ENCODE measurements at places on chromosomes 16 and 17.

- DNase-seq, result no peak
Measured at GRCh38 chr17:31200287-31200686, 96.8 kb downstream of the OMG start.

GRCh38 chr16:18855196-18855595 lies 53.8 kb upstream of the ARL6IP1 start:
- no peak for DNase-seq

DNA sequence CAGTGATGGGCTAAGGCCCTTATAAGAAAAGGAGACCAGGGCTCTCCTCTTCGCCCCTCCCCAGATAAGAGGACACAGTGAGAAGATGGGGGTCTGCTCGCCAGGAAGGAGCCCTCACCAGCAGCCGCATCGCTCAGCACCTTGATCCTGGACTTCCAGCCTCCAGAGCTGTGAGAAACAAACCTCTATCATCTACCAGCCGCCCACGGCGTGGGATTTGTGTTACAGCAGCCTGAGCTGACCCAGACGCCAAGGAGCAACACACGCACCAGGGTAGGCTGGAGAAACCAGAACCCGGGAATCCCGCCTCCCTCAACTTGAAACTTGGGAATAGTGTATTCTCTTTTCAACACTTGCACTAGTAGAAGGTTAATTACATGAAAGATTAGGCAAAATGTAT lies 4.2 kb upstream of the ZG16B start:
- no peak for DNase-seq

GRCh38 chr16:87310610-87311009 lies 6.6 kb downstream of the C16orf95 start:
- DNase-seq, result no peak

- no peak for DNase-seq
Measured at GRCh38 chr17:46045639-46046038, 46.6 kb downstream of the STH start.

DNA sequence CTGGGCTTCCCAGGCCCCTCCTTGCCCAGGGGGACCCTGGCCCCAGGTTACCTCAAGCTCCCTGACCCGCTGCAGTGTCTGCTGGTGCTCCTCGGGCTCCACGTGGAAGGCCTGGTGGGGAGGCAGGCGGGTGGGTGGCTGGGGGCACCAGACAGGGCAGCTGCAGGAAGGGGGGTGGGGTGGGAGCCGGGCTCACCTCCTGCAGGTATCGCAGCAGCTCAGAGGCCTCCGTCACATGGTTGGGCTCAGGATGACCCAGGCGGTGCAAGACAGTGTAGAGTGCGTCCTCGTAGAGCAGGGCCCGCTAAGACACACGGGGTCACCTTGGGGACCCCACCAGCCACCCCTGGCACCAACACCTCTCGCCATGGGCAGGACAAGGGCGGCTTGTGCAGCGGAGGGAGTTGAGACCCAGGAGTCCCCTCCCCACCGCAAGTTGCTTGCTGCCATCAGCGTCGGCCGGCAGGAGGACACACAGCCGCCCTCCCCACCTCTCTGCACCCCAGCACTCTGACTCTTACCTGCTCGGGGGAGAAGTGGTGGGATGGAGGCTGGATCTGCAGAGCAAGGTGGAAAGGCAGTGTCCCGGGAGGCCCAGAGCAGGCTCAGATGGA lies 1.1 kb downstream of the UNC13D start:
- DNase-seq, result no peak

GRCh38 chr17:28788100-28788499 lies 44.3 kb downstream of the TRAF4 start:
- no peak for DNase-seq

DNA sequence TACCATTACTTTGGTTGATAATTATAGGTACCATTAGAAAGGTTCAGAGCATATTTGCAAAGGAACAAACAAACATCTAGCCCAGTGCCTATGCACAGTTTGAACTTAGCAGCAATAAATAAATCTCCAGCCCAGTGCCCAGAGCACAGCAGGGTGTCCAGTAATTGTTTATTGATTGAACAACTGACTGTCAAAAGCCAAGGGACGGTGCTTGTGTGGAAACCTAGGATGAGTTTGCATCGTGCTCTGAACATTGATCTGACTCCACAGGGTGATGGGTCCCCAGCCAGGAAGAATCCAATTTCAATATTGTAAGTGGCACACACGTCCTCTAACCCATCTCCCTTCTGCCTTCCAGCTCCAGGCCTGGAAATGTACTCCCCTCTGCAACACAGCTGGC lies 625.5 kb upstream of the C16orf82 start:
- DNase-seq, result no peak

DNA sequence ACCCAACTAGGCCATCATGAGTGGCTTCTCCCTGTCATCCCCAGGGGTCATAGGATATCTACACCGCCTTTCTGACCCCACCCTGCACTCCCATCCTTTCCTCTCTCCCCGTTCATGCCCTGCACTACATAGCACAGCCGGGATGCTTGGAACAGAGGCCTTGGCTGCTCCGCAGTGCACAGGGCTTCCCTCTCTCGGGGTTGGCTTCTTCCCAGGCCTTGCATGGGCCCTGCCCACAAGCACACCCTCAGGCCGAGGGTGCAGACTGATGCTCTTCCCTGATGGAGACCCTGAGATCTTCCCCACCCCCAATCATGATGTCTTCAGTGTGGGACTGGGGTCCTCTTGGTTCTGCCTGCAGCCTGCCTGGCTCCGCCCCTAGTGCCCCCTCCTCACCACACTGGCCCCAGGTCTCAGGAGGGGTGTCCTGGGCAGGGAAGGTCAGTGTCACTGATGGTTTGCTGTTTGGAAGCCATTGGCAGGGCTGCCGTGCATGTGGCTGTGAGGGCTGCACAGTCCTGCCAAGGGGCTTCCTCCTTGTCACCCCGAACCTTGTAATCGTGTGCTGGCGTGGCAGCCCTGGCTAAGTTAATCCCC lies 14.3 kb upstream of the NAGLU start:
- no peak for DNase-seq

DNA sequence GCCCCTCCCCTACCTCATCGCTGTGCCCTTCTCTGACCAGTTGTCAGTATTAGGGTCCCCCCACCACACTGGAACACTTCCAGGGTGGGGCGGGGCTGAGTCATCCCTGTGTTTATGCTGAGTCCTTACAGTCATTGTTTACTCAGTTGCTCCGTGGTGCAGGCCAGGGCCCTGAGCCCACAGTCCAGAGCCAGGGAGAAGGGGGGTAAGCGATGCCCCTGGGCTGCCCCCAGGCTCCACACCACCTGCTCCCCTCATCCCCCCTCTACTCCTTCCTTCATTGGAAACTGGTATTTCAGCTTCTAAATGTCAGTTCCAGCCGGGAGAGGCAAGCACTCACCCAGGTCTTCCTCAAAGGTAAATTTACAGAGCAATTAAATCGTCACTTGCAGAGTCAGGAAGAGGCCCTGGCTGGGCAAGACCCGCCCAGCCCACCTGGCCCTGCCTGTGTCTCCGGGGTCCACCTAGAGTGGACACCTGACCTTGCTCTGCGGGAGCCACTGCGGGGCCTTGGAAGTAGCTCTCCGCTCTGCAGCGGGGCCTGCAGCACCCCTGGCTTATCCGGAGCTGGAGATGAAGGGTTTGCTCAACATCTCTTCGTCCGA lies 4.8 kb downstream of the ATP2A3 start:
- no peak for DNase-seq

GRCh38 chr17:55814377-55814776 lies 63.5 kb downstream of the PCTP start:
- DNase-seq, result no peak

- no peak for DNase-seq
Measured at GRCh38 chr16:56372013-56372634, 53.2 kb downstream of the AMFR start.

GRCh38 chr16:16150878-16151152 lies 72.5 kb downstream of the ABCC6 start:
- DNase-seq, result no peak

DNA sequence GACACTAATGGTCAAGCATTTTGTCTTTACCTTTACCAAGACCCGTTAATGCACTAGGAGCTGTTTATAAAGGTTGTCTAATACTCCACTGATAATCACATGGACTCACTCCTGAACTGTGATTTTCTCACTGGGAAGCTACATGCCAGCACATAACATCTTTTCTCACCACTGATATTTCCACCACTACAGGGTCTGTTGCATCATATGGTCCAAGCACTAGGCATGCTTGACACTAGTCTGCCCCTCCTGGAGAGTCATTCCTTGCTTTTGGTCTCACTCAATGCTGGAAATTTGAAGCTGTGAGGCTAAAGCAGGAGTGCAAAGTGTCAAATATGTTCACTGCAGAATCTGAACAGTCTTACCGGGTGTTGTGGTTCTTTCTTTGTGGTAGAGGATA lies 1576.8 kb downstream of the CDH8 start:
- no peak for DNase-seq

- no peak for DNase-seq
Measured at GRCh38 chr17:19404264-19404663, 6.8 kb upstream of the RNF112 start.

DNA sequence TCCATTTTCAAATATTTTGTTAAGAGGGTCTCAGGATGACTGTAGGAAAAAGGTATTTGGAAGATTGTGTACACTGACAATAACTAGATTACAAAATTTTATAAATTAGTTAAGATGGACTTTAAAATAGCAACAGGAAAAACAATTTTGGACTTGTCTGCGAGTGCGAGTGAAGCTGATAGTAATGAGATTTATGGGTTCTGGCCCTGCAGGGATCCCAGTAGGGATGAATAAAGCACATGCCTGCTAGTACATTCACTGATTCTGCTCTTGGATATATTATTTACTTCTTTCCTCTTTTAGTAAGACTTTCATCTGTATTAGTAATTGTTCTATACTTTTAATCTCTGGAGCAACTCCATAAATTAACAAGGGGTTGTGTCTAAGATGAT lies 28.2 kb downstream of the PRKCA start:
- DNase-seq, result no peak

DNA sequence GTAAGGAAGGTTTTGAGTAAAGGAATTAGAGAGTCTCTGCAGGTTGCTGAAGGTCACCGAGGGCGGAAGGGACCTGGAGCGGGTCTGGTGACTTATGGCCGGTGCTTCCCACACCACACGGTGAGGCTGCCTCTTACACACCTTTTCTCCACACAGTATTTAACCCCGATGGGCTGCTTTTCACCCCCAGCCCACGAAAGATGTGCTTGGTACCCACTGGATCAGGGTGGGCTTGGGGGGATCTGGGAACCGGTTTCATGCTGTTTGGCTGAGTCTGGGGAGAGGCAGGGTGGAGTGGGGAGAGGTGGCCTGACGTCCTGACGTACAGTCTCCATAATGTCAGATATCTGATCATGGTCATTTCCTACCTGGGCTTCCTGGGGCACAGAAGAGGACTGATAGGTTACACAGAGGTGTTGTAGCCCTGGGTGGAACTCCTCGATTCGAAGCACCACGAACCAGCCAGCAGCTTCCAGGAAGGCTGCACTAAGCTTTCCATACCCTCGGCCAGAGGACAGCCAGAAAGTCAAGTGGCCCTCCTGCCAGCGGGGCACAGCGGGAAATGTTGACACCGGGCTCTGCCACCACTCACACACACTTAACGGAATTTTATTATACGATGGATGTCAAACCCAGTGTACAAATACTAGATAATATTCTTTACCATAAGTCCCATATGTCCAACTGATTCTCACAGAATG lies 34.0 kb downstream of the OR1D5 start:
- no peak for DNase-seq

- DNase-seq, result no peak
Measured at GRCh38 chr17:65799869-65800268, 238.4 kb upstream of the AXIN2 start.

DNA sequence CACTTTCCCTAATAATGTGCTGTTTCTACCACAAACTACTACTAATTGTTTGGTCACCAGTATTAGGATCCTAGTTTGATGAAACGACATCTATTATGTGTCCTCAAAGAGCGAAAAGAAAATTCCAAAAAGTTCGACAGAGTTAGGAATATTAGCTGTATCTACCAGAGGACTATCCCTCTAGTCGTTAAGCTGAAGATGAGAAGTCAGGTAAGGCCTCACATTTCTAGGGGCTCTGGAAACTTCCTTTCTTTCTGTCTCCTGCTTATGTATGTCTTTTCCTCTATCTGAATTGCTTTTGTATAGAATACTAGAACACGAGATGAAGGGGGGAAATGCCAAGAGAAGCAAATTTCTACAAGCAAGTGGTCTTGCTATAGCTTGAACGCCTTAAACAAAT lies 1.6 kb downstream of the GLG1 start:
- no peak for DNase-seq
